ENCODE measurements at places on chromosomes 12 and 14. TPM values are rescaled to one million over a fixed set of nuclear protein-coding genes. Genes with fewer than 3 reads are reported as not detected.

KLRC2 gene
- 1.7 TPM for total RNA-seq

KRT2 gene
- not detected for total RNA-seq

ASB2 gene
- total RNA-seq: 0.67 TPM

SPSB2 gene
- 39.1 TPM for total RNA-seq

ERP27 gene
- total RNA-seq: not detected

SYCP3 gene
- total RNA-seq: not detected

FOXA1 gene
- total RNA-seq: 9.1 TPM

NRIP2 gene
- total RNA-seq: not detected

TSPAN8 gene
- total RNA-seq: 0.65 TPM

FLVCR2 gene
- 5.4 TPM for total RNA-seq

NUP107 gene
- total RNA-seq: 62.6 TPM

NPAS3 gene
- not detected for total RNA-seq

ZDHHC22 gene
- 0.18 TPM for total RNA-seq

Data from A549 treated with GW870086 at 1 μM for 4 hours (cell line).